ENCODE measurements at places on chromosomes 11 and 22. TPM values are rescaled to one million over a fixed set of nuclear protein-coding genes. Genes with fewer than 3 reads are reported as not detected.

The HTR3B gene
- not detected for total RNA-seq

The BTG4 gene
- total RNA-seq: not detected

The XKR3 gene
- not detected for total RNA-seq

The TFIP11 gene
- total RNA-seq: 37.6 TPM

The MMP27 gene
- not detected for total RNA-seq

The CREB3L1 gene
- 0.65 TPM for total RNA-seq

The DDI1 gene
- total RNA-seq: not detected

The OR2D3 gene
- not detected for total RNA-seq

The GAS2 gene
- 0.76 TPM for total RNA-seq

The OR5F1 gene
- total RNA-seq: not detected

The MIAT gene
- total RNA-seq: 0.69 TPM

The LRRC74B gene
- total RNA-seq: not detected

The BLID gene
- total RNA-seq: 0.11 TPM

The CDC42EP1 gene
- total RNA-seq: 8.2 TPM

The UBQLNL gene
- total RNA-seq: not detected

The SPA17 gene
- total RNA-seq: 3.6 TPM

The ART5 gene
- not detected for total RNA-seq

The EFEMP2 gene
- 26.3 TPM for total RNA-seq

The KIRREL3 gene
- total RNA-seq: not detected

The MYBPC3 gene
- total RNA-seq: not detected

The SORL1 gene
- total RNA-seq: 0.09 TPM

The FOLR3 gene
- total RNA-seq: not detected

The DHCR7 gene
- 23.8 TPM for total RNA-seq

The OR5D13 gene
- not detected for total RNA-seq

The BATF2 gene
- total RNA-seq: 0.54 TPM

Data from dermis lymphatic vessel endothelial cell (primary cell).